Frontal cortex (tissue), 4 donors: ENCODE measurements at places on chromosomes 1 and 21. TPM values are rescaled to one million over a fixed set of nuclear protein-coding genes. Genes with fewer than 3 reads are reported as not detected.

Gene CAPN9
- under 0.01 TPM for total RNA-seq

Gene RSPO1
- not detected for total RNA-seq

Gene S100PBP
- 42.4 TPM for total RNA-seq

Gene KPRP
- not detected for total RNA-seq

Gene HOOK1
- 13.9 TPM for total RNA-seq

Gene VHLL
- 0.82 TPM for total RNA-seq

Gene RHCE
- total RNA-seq, result under 0.01 TPM

Gene GJB4
- not detected for total RNA-seq

Gene PTPN14
- total RNA-seq, result 1.6 TPM

Gene SPRR2G
- not detected for total RNA-seq

Gene PKNOX1
- total RNA-seq, result 23.2 TPM

Gene GJB5
- not detected for total RNA-seq

Gene SORT1
- 42.8 TPM for total RNA-seq

Gene S100B
- total RNA-seq, result 6.1 TPM

Gene LCE3D
- not detected for total RNA-seq

Gene SELE
- total RNA-seq, result under 0.01 TPM

Gene ETV3
- total RNA-seq, result 14.3 TPM

Gene ZNF683
- not detected for total RNA-seq

Gene FAM163A
- total RNA-seq, result 0.41 TPM

Gene LAPTM5
- total RNA-seq, result 3.7 TPM

Gene RIMKLA
- 31.4 TPM for total RNA-seq

Gene SLC6A9
- 2.9 TPM for total RNA-seq

Gene LCE1E
- not detected for total RNA-seq

Gene TBX19
- total RNA-seq, result 0.41 TPM

Gene TCHHL1
- total RNA-seq, result not detected
